ENCODE measurements at places on chromosomes 3 and 15.

DNA sequence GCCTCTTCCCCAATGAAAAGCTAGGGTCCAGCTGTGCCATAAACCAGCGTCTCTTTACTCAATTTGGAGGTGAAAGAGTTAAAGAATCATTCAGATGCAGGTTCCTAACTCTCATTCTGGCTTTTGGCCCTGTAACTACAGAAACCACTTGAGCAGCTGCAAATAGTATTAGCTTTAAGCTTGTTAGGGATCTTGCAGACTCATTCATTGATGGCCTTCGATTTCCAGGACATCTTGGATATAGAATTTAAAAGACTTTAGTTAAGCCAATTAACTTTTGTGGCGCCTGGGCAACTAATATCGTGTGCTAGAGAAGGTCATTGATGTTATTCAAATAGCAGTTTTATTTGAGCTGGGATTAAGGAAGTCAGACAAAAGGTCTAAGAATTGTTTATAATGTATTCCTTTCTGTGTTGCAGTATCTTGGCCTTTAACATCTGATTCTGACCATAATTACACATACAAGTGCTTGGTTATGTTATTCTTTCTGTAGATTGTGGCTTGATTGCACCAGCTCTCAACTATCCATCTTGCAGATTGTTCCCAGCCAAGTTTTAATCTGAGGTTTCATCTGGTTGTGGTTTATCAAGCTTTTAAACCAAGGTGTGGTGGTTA is 185.3 kb downstream of the CACNA2D3 start:
- DNase-seq = peak; percentile 48

DNA sequence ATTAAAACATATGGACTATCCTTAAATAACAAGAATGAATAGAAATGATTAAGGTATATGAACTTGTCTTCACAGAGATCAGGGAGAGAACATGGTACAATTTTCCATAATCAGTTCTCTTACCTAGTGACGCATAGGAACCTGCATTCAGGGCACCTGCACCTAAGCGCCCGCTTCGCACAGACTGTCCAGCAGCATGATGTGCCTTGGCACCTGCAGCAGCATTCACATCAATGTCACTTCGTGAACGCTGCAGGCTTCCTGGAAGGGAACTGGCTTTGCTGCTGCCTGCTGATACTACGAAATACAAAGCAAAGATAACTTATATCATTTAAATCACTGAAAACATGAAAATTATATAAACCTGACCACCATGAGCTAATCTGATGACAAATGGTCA is 115.2 kb downstream of the CLASP2 start:
- DNase-seq = no peak

GRCh38 chr15:80924278-80924677 is 65.3 kb downstream of the MESD start:
- no peak for DNase-seq

DNA sequence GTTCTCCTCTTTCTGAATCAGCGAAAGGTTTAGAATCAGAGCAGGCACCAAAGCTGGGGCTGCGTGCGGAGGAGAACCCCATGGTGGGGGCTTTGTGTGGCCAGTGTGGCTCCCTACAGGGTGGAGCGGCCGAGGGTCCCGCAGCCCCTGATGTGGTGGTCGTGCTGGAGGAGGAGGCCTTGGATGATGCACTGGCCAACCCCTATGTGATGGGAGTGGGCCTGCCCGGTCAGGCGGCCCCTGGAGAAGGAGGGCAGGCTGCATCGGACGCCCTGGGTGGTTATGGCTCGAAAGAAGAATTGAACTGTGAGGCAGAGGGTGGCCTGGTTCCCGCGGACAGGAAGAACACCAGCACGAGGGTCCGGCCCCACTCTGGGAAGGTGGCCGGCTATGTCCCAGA is 1.4 kb downstream of the FGD5 start:
- DNase-seq = no peak

GRCh38 chr3:183857863-183858262 is 26.8 kb downstream of the PARL start:
- DNase-seq = no peak

DNA sequence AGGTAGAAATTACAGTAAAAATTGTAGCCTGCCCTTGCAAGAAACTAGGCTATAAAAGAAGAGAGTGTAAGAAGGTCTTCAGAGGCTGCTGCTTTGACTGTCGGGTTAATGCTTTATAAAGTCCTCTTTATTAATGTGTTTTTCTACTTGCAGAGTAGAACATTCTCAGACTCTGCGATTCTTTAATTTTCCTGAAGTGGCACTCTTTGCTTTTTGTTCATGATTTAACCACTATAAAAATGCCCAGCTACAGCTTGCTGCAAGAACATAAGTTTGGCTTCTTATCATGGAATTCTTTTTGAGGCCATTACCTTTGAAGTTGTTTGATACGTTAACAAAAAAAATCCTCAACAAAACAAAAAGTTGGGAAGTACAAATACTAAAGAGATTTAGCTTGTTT is 33.8 kb downstream of the MFSD1 start:
- no peak for DNase-seq

- peak; percentile 20 for DNase-seq
These were observed 46.5 kb downstream of the KLHDC8B start for GRCh38 chr3:49217688-49218470.

DNA sequence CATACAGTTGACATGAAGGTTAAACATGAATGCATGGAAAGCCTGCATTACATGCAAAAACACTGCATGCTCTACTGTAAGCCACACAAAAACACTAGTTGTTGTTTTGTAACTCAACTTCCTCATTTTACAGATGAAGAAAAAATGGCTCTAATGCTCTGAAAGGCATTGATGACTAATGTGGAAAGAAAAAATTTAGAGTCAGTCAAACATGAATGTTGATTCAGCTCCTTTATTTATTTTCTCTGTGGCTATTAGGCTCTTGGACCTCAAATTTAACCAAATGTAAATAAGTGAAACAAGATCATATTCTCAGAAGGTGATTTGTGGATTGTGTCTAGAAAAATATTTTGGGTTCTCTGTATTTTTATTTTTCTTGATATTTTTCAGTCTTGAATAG is 336.7 kb upstream of the ZNF717 start:
- no peak for DNase-seq

DNA sequence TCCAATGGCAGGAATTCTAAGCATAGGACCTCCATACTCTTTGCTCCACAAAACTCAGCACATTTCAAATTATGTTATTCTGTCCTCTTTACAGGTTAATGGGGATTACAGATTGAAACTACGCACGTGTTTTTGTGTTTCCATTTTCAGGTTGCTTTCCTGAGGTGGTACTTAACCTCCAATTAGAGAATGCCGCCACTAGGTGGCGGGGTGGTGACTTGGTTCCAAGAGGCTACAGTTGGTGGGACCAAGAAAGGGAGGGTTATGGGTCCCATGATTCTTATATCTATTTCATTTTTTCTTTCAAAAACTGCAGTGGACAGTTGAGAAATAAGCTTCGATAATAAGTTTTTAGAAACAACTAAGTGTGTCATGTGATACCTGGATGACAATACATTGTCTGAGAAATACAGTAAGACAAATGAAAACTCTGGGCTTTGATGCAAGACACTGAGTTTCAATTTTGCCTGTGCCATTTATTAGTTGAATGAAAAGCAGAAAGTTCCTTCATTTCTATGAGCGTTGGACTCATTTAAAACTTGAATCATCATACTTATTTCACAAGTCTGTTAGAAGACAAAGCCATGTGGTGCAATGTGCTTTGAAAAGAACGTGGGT is 539.0 kb downstream of the FGF12 start:
- no peak for DNase-seq

- DNase-seq = no peak
These were observed 65.5 kb upstream of the FBN1 start for GRCh38 chr15:48710952-48711495.

- DNase-seq = no peak
These were observed 3.5 kb downstream of the SERINC4 start for GRCh38 chr15:43796566-43796965.

- DNase-seq = no peak
These were observed 196.6 kb upstream of the IL12A start for GRCh38 chr3:159792070-159792469.

DNA sequence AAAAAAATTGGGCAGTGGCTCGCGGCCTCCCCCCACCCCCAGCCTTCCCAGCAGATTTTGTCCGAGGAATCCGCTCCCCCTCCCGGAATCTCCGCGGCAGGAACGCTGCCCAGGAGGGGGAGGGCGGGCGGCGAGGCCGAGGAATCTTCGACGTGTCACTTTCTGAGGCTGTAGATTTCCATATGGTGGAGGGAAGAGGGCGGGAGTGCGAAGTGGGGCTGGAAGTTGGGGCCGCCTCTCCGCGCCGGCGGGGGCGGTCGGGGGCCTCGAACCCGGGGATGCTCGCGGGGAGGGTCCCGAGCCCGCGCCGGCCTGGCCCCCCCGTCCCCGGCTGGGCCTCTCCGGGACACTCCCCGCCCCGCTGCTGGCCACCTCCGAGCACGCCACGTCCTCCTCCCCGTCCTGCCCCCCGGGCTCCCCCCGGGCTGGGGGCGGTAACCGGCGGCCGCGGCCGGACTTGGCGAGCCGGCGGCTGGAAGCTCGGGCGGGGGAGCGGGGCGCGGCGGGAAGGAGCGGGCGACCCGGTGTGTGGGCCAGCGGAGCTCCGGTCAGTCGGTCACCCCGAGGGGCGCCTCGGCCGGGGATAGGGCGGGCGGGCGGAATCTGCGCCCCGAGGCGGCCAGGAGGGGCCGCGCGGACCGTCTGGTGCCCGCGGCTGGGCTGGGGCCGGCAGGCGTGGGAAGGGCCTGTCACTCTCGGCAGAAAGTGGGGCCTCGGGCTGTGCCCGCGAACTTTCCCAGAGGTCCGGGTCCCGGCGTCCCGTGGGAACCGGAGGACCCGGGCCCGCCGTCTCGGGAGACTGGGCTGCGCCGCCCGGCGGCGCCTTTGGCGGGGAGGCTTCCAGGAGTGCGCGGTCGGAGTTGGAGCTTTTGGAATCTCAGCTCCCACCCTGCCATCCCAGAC is 951 bp downstream of the FNDC3B start:
- peak; percentile 52 for DNase-seq

DNA sequence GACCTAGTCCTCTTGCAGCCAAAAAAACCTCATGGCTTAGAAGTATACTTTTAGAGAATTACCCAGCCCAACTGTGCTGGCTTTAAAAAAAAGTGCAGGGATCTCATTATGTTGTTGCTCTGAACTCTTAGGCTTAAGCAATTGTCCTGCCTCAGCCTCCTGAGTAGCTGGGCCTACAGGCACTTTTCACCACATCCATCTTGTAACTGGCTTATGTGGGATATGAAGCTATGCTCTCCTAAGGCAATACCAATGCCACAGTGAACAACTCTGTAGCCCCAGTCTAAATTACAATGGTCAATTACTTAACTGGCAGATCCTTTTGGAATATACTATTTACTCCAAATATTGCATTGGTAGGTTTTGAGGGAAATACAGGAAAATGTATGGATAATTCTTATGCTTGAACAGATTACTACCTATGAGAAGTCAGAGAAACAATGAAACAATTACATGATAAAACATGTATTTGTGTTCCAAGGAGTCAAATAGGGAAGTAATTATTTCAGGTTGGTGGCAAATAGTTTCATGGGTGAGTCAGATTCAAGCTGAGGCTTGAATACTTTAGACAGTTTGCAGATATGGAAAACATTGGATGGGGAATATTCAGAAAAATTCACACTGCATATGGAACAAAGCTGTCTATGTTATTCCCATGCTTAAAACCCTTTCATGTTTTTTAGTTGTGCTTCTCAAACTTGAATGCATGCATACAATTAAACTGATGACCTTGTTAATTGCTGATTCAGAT is 34.6 kb upstream of the GPR149 start:
- DNase-seq = no peak
